ENCODE measurements at places on chromosomes 7 and 10. TPM values are rescaled to one million over a fixed set of nuclear protein-coding genes. Genes with fewer than 3 reads are reported as not detected.

Gene SEPTIN7
- 351 TPM for total RNA-seq

Gene NXPH1
- total RNA-seq, result not detected

Gene FBXL13
- total RNA-seq, result 3.4 TPM

Gene RELN
- 7.5 TPM for total RNA-seq

Gene GIMAP7
- total RNA-seq, result not detected

Gene ZNF488
- total RNA-seq, result 0.18 TPM

Gene CPEB3
- 1.7 TPM for total RNA-seq

Gene SERPINE1
- 23.1 TPM for total RNA-seq

Gene CCDC172
- total RNA-seq, result not detected
